ENCODE measurements at places on chromosomes 11 and 22.
A peak's percentile ranks its signal among the peaks of the same experiment; 100 is the strongest.

DNA sequence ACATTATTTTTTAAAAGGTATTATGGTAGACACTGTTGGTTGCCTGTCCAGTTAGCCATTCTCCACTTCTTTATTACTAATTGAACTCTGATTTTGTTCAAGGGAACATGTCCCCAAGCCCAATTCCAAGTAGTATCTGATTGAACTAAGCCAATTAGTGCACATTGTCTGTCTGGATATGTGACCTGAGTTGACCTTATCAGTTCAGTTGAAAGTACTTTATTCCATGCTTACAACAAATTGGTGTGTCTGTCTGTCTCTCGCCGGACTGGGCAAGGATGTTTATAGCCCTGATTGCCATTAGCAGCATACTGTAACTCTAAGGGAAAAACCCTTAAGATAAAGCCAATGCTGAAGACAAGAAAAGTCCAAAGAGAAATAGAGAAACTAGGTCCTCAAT is 85.6 kb downstream of the INTS4 start:
- DNase-seq = no peak

GRCh38 chr22:30432096-30432495 is 6.5 kb downstream of the MTFP1 start:
- no peak for DNase-seq

DNA sequence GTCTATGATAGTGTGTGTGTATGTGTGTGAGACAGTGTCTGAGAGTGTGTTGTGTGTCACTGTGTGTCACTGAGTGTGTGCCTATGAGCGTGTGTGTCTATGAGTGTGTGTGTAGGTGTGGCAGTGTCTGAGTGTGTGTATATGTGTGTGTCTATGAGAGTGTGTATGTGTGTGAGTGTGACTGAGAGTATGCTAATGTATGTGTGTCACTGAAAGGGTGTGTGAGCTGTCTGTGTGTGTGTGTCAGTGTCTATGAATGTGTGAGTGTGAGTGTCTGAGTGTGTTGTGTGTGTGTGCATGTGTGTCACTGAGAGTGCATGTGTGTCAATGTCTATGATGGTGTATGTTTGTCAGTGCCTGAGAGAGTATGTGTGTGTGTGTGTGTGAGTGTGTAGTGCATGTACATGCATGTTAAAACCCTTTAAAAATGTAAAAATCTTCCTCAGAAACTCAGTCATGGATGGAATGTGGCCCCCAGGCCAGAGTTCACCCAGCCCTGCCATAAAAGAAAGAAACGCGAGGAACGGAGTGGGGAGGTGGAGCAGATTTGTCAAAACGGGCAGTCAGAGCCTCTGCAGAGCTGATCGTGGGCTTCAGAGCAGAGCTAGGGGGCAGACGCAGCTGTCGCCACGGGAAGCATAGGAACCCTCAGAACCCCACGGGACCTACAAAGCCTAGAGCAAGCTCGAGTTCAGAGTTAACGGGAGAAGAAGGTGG is 218.8 kb downstream of the CTTN start:
- no peak for DNase-seq

DNA sequence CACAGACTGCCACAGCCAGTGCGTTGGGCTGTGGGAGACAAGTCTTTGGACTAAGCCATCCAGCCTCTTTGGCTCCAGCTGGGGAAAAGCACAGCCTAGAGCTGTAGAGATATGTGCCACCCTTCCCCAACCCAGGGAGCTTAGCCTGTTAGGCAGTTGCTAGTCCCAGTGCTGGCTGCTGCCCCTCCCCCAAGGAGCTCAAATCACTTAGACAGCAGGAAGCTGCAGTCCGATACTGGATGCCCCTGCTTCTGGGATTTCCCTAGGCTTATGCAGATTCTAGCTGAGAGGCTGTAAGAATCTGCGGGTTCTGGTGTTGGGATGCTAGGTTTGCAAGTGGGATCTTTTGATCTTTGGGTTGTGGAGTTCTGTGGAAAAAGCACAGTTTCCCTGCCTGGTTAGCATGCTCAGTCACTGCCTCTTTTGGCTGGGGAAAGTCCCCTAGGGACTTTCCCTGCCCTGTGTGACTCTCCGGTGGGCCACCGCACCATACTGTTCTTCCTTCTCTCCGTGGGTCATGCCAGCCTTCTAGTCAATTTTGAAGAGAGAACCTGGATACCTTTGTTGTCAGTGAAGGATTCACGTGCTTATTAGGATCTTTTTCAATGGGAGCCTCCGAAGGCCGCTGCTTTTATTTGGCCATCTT is 792.0 kb downstream of the KCNA4 start:
- no peak for DNase-seq

DNA sequence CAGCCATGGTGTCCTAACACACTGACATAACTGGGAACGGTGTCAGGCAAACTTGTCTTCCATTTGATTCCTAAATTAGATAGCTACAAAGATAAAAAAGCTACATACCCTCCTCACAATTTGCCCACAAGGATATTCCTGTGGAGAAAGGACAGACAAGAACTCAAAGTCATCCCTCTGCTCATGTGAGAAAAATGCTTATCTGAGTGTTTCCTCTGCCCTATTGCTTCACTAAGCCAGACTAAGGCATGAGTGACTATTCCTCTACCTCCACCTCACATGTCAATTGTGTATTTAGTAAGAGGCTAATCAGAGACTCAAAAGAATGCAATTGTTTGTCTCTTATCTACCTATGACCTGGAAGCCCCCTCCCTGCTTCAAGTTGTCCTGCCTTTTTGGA is 247.7 kb downstream of the DDX10 start:
- DNase-seq = no peak

DNA sequence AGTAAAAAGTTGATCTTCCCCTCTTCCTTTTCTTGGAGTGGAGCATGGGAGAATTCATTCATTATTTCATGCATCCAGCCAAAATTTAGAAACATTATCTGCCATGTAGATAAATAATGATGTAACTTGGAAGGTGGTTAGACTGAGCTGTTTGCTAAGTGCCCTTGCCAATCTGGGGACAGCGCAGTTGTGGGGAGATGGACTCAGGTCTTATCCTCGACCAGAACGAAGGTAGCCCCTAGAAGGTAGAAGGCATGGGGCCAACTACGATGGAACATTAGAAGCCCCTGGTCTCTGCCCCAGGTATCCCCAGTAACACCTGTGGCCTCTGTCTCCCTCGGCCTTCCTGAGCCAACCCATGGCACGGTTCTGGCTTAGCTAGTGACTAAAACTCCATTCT is 53.0 kb upstream of the TIMP3 start:
- no peak for DNase-seq

- no peak for DNase-seq
These were observed 13.2 kb upstream of the TPP1 start for GRCh38 chr11:6632116-6633073.

DNA sequence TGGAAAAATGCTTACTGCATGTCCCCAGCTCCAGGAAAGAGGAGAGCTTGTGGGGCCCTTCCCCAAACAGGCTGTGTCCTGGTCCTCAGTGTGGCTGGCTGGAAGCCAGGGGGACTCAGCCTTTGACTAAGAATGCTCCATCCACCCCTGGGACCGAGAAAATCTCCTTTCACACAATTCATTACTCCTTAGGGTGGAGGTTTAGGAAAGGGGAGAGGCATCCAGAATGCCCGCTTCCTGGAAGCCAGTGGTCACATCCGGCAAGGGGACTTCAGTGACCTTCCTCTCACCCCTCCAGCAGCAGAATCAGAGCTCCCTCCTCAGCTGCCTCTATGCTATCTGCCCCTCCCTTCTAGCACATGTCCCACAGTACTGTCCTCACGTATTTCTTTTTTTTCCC is 21.9 kb downstream of the ATG16L2 start:
- no peak for DNase-seq

- DNase-seq = no peak
These were observed 7.6 kb downstream of the VSIG10L2 start for GRCh38 chr11:125953401-125953935.

DNA sequence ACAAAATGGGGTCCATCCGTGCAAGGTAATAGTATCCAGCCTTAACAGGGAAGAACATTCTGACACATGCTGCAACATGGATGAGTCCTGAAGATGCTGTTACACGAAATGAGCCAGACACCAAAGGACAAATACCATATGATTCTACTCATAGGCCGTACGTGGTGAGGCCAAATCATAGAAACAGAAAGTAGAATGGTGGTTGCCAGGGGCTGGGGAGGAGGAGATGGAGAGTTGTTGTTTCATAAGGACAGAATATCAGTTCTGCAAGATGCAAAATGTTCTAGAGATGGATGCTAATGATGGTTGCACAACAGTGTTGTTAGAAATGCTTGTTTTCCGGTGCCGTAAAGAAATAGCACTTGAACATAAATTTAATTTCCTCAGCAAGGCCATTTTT is 2.6 kb downstream of the TBX10 start:
- DNase-seq = no peak

- no peak for DNase-seq
These were observed 4.1 kb downstream of the CCDC188 start for GRCh38 chr22:20146777-20147176.

GRCh38 chr11:12235947-12236743 is 125.8 kb downstream of the MICAL2 start:
- peak; percentile 54 for DNase-seq

- no peak for DNase-seq
These were observed 134.8 kb downstream of the LDLRAD3 start for GRCh38 chr11:36078686-36079055.

- DNase-seq = peak; percentile 58
These were observed 83.8 kb upstream of the ATXN10 start for GRCh38 chr22:45587638-45588505.

DNA sequence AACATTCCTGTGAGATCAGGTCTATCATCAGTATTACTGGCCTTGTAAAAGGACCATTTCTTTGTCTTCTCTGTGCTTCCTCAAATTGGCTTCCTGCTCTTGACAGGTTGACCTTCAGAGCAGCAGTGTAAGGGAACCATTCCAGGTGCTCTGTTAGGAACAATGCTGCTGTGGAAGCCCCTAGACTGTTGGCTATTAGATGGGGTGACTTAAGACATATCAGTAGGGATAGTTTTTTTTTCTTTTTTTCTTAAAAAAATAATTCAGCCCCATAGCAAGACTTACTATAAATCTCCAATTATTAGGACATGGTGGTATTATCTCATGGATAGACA is 37.6 kb downstream of the COA4 start:
- DNase-seq = no peak

- DNase-seq = no peak
These were observed 302.6 kb downstream of the KIRREL3 start for GRCh38 chr11:126697936-126698335.
